ENCODE measurements at places on chromosomes 1 and 21.

DNA sequence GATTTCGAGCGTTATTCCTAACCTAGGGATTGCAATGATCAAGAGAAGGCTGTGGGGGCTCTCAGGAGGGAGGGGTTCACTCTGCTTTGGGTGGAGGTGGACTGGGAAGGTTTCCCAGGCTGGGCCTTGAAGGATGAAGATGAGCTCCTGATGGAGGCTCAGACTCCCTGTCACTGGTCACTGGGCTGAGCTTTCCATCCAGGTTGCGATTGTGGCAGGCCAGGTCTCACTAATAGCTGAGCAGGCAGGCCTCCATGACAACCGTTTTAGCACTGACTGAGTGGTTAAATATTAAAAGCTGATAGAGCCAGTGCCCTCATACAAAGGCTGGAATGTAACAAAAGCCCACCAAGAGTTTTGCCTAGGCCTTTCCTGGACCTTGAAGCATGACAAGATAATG is 36.2 kb upstream of the EFCAB14 start:
- DNase-seq: no peak

GRCh38 chr1:30698401-30698981 is 24.9 kb downstream of the MATN1 start:
- no peak for DNase-seq

DNA sequence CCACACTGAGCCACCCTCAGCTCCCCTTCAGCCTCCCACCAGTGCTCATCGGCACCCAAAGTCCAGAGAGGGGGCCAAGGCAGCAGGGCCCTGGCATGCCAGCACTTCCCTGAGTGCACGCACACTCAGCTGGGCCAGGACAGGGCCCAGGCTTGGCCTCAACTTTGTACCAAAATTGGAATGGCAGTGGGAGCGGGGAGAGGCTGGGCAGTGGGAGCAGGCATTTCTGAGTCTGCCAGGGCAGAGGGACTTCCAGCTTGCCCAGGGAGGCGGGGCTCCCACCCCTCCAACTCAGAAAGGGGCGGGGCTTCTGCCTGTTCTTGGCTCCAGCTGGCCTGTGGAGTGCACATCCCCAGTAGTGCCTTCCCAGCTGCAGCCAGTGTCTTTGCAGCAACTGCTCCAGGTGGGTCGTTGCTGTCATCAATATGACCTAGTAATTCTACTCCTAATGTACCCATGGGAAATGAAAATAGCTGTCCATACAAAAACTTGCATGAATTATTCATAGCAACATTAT is 10.3 kb upstream of the SNX7 start:
- DNase-seq: no peak

GRCh38 chr1:184409011-184409410 is 22.2 kb downstream of the C1orf21 start:
- no peak for DNase-seq

GRCh38 chr1:149978547-149979023 is 31.9 kb downstream of the OTUD7B start:
- no peak for DNase-seq

- DNase-seq: no peak
These were observed 131.9 kb downstream of the AK5 start for GRCh38 chr1:77413541-77414335.

GRCh38 chr1:226829105-226829504 is 41.3 kb upstream of the PSEN2 start:
- no peak for DNase-seq

GRCh38 chr1:180548686-180549317 is 10.0 kb upstream of the OVAAL start:
- DNase-seq: peak; percentile 79

- DNase-seq: peak; percentile 66
These were observed 157.2 kb downstream of the PLA2G4A start for GRCh38 chr1:186985889-186986491.

- DNase-seq: no peak
These were observed 98.1 kb upstream of the GUCA2B start for GRCh38 chr1:42055061-42055460.

DNA sequence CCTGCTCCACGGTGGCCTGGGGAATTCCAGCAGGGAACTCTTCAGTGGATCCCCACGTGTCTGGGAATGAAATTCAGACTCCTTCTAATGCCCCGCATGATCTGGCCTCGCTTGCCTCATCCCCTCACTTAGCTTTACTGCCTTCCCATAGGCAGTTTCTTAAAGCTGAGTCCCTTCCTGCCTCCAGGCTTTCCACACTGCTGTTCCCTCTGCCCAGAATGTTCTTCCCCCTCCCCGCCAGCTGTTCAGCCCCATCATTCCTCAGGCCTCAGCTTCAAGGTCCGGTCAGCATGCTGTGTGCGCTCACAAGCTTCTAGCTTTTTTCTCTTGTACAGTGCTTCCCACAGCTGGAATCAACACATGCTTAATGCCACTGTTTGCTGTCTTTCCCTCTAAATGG is 54.9 kb upstream of the WASF2 start:
- no peak for DNase-seq

DNA sequence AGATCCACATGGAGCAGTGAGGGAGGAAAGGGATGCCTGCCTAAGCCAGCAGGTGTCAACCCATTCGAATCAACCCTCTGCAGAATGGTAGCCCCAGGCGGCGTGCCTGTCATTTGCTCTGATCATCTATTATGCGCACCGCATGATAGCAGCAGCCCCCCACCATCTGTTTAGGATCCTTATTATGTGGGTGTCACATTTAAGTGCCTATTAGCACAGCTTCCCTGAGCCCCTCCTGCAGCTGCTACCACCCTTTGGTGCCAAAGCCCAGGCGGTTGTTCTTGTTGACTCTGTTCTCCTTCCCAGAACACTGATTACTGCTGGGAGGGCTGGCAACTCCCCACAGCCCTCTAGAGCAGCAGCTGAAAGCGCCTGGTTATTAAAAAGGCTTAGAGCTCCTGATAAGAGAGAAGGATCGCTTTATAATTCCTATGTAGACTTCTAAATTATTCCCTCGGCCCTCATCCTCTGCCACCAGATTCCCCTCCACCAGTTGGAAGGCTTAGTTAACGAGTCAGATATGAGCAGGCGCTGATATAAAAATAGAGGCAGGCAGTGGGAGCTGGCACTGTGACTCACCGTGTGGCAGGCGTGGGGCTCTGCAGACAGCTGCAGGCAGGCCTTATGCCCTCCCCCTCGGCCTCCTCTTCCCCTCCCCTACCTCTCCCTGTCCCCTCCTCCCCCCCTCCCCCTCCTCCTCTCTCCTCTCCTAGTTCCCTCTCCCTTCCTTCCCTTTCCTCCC is 23.0 kb downstream of the ACTA1 start:
- peak; percentile 77 for DNase-seq

DNA sequence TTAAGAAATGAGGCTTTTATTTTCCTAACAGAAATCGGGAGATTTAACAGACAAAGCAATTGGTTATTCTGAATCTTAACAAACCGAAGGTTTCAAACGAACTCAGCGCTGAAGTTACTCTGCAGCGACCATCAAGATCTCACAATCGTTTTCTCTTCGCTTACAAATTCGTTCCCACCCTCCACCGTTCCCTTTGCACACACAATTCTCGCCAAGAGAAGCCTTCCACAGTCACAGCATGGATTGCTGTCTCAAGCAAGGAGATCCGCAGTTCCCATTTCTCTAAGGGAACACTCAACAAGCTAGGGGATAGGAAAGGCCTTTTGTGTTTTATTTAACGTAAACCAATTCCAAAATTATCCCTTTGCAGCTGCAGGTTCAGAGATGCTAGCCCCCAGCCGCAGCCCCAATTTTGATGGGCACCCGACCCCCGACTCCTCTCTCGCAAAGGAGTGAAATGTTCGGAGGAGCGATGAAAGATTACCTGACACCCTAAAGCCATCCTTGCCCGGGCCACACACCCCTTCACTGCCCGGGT is 755 bp downstream of the FBXO42 start:
- peak; percentile 64 for DNase-seq

DNA sequence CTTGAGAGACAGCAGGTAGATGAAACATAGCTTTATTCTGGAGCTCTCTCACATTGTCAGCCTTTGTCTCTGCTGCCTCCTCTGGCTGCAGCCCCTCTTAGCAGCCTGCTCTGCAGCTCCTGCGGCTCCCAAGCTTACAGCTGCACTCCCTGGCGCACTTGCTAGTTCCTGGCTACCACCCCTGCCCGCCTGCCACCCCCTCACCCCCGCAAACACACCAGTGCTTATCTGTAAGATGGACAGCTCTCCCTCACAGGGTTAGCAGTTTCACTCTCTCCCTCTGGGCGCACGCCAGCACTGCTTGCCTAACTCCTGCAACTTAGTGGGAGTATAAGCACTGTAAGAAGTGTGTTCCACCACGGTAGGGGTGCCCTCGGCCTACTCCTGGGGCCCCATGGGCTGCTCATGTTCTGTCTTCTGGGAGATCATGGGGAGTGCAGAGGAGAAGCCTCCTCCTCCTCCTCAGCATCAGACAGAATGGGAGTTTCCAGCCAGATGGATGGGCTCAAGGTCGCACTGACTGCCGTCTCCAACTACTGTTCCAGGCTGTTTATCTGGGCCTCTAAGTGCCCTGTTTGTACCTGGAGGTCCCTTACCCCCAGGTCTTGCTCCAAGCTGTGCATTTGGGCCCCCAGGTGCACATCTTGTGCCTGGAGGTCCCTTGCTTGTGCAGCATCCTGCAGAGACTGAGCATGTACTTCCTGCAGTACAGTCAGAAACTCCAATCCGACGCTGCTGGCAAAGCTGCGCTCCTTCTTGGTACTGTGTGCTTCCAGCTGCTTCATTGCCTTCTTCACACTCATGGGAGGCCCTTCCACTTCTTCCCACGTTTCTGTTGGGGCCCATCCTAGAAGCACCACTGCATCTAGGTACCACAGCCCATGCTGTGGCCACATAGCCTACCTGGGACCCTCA is 1388.1 kb downstream of the AMY1C start:
- DNase-seq: peak; percentile 13

DNA sequence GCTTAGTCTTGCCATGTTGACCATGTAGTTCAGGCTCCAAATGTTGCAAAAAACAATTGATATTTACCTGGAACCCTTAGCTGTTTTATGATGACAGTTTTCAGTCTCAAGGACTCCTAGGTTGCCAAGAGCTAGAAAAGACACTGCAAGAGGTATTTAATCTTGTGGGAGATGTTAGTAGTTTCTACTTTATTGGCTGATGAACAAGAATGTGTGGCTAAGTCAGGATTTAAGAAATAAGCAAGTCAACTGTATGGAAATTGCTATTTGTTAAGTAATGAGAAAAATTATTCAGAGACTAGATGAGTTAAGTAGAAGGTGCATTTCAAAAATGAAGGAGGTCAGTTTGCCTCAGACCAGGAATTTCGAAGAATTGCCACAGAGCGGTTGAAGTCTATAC is 639.7 kb upstream of the USP24 start:
- no peak for DNase-seq

GRCh38 chr21:41478319-41479177 is 29.4 kb downstream of the TMPRSS2 start:
- DNase-seq: no peak

- DNase-seq: no peak
These were observed 18.6 kb upstream of the PRDM15 start for GRCh38 chr21:41897700-41898099.

GRCh38 chr1:119254067-119254720 is 113.7 kb upstream of the WARS2 start:
- no peak for DNase-seq

Measured in retina (tissue), 1 donor.